ENCODE measurements at places on chromosomes 3 and 15.

DNA sequence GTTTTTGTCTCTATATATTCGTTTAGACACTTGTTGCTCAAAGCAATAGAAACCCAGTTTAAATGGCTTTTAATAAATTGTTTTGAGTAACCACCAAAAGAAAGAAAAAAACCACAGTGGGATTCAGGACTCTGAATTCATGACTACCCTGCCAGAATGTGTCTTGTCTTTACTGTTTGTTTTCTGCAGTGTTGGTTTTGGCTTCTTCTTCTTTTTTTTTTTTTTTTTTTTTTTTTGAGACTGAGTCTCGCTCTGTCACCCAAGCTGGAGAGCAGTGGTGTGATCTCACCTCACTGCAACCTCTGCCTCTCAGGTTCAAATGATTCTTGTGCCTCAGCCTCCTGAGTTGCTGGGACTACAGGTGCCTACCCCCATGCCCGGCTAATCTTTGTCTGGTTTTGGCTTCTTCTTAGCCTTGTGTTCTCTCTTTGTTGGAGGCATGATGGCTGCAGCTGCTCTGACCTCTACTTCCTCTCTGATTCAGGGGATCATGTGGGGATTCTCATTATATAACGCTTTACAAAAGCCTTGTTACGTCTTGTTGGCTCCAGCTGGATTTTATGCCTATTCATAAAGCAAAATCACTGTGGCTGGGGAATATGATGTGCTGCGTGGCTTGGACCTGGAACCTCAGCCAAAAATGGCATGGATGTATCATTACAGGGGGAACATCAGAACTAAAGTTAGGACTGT is 54.0 kb downstream of the PLS1 start:
- no peak for DNase-seq

DNA sequence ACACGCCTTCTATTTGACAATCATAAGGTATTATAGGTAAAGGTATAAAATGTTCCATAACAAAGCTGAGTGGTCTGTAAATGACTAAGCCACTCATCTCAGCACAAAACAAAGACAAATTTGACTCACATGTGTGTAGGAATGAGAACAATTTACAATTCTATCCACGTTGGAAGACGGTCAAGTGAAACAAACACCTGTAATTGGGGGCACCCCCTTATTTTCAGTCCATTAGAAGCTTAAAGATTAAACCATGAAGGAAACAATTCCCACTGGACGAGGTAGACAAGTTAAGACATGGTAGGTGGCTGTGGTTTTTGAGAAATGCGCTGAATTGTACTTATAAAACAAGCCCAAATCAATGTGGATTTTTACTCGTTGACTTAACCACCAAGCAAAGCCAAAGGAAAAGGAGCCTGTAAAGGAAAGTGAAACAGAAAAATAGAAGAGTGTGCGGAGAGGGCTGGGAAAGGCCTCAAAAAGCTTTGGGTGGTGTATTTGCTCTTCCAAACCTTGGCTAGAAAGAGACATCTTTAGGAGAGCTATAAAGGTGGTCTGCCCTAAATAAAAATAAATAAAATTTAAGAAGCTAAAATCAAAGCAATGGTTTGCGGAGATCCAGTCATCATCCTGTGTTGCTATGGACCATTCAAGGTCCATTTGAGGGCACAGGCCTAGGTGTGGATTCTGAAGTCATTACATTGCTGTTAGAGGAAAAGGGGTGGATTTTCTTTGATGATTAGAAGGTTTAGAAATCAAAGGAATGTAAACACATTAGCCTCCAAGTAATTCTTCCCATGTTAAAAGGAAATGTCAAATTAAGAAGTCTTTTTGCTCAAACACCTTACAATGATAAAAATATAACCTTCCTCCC is 135.0 kb downstream of the TFG start:
- DNase-seq, result no peak

DNA sequence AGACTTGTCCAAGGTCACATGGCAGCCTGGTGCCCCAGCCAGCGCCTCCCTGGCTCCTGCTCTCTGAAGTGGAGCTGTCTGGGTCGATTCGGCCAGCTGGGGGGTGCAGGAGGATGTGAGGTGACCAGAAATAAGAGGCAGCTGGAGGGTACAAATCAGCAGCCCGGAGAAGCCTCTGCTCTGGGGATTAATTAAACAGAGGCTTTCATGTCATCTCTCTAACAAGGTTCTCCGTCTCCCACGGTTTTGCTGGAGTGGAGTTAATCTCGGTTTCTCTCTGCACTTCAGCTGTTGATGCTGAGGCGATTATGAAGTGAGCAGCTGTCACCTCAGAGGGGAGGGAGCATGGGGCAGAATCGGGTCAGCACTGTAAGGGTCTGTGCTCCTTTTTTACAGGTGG is 236.8 kb downstream of the TLE3 start:
- no peak for DNase-seq

- no peak for DNase-seq
These were observed 227.8 kb downstream of the UBE2E2 start for GRCh38 chr3:23430781-23431398.

GRCh38 chr15:99536422-99537040 is 29.3 kb upstream of the MEF2A start:
- DNase-seq, result no peak

GRCh38 chr3:172511783-172512762 is 11.2 kb downstream of the TNFSF10 start:
- DNase-seq, result no peak

DNA sequence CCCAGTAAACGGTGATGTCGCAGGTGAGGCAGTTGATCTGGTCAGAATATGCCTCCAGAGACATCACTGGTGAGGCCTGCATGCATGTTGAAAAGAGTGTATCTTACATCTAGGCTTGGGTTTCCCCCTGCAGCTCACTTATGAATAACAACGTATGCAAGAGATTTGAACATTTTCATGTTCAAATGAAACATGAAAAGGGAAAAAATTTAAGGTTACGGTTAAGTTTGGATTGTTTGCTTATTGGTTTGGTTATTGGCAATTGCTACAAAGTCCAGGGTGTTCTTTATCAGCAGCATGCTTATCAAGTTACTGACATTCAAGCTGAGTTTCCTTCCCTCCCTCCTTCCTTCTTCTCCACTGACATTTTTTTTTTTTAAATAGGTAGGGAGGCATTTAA is 123.2 kb downstream of the IGF1R start:
- DNase-seq, result no peak

- DNase-seq, result no peak
These were observed 95.6 kb upstream of the TJP1 start for GRCh38 chr15:29917600-29918597.

GRCh38 chr15:81941479-81941878 is 104.3 kb downstream of the MEX3B start:
- no peak for DNase-seq

DNA sequence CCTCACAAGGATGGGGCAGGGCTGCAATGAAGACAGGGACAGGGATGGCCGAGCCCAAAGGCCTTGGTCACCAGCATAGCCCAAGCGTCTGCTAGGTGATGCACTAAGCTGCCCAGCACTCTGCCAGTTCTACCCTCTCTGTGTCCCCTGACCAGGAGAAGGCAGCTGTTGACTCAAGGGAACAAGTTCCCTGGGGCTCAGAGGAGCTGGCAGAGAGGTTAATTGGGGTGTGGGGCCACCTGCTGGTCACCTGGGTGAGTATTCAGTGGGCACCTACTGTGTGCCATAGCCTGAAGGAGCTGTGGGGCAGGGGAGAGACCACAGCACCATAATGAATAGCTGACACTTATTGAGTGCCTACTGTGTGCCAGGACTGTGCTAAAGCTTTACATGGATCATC is 22.0 kb upstream of the DOCK3 start:
- peak; percentile 22 for DNase-seq

DNA sequence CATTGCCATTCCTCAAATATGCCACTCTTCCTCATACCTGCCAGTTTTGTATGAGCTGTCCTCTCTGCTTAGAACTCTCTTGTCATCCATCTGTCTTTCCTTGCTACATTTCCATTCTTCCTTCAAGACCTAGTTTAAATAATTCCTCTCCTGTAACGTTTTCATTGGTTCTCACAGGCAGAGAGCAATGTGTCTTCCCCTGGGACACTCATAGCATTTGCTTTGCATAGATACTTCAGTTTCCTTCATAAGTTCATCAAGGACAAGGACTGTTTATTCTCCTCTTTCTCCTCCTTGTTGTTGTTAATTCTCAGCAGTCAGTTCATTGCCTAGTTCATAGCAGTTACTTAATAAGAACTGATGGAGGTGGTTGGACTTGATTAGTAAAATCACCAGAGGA is 10.5 kb downstream of the NR2C2 start:
- DNase-seq, result no peak

GRCh38 chr15:83094583-83094982 is 12.9 kb upstream of the TM6SF1 start:
- no peak for DNase-seq

GRCh38 chr3:180183346-180183745 is 146.6 kb upstream of the PEX5L start:
- DNase-seq, result no peak

- DNase-seq, result no peak
These were observed 74.6 kb upstream of the LEKR1 start for GRCh38 chr3:156751461-156752025.

DNA sequence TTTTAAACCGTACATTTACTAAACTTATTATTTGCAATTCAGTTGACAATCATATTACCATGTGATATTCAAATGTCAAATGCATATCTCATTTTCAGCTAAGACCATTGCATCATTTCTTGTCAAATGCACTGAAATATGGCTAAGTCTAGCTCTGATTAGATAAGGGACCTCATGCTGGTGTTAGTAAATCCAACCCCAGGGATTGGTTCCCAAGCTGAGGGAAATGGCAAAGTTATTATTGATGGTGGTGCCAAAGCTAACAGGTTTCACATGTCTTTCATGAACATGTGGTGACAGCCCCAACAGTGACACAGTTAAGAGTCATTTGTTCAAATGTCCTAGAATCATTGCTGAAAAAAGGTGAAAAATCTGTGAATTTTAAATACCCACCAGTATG is 641.1 kb downstream of the MECOM start:
- DNase-seq, result no peak

GRCh38 chr3:41033956-41034519 is 165.3 kb upstream of the CTNNB1 start:
- no peak for DNase-seq

- DNase-seq, result no peak
These were observed 14.3 kb downstream of the IGDCC4 start for GRCh38 chr15:65408324-65409035.

DNA sequence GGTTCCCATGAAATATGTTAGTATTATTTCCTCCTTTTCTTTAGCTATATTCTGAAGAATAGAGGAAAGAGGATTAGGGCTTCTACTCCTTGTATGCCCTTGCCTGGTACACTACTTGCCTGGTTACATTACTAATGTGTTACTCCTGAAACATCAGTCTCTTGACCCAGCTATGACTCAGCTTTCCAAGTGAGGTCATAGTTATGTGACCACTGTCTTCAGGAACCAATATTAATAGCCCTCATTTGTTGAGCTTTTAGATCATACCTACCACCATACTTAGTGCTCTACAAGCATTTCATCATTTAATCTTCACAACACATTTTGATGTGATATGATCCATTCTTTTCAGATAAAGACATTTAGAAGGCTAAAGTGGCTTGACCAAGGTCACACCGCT is 60.3 kb downstream of the CMSS1 start:
- DNase-seq, result no peak

GRCh38 chr3:134339913-134340312 is 34.3 kb downstream of the AMOTL2 start:
- no peak for DNase-seq

GRCh38 chr15:65058394-65059368 is 9.1 kb downstream of the RASL12 start:
- DNase-seq, result no peak

DNA sequence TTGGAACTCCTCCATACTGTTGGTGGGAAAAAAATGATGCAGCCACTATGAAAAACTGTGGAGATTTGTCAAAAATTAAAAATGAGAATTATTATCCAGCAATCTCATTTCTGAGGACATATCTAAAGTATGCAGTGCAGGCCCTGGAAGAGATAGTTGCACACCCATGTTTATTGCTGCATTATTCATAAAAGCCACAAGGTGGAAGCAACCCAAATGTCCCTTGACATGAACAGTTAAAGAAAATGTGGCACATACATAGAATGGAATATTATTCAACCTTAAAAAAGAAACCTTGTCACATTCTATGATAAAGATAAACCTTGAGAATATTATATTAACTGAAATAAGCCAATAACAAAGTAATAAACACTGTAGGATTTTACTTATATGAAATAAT is 80.9 kb upstream of the ARHGEF26 start:
- no peak for DNase-seq

- no peak for DNase-seq
These were observed 18.6 kb downstream of the CCR9 start for GRCh38 chr3:45904931-45905330.

GRCh38 chr3:11556851-11557644 is 86.7 kb downstream of the VGLL4 start:
- DNase-seq, result no peak

- DNase-seq, result no peak
These were observed 386.6 kb upstream of the WNT5A start for GRCh38 chr3:55873523-55874254.

DNA sequence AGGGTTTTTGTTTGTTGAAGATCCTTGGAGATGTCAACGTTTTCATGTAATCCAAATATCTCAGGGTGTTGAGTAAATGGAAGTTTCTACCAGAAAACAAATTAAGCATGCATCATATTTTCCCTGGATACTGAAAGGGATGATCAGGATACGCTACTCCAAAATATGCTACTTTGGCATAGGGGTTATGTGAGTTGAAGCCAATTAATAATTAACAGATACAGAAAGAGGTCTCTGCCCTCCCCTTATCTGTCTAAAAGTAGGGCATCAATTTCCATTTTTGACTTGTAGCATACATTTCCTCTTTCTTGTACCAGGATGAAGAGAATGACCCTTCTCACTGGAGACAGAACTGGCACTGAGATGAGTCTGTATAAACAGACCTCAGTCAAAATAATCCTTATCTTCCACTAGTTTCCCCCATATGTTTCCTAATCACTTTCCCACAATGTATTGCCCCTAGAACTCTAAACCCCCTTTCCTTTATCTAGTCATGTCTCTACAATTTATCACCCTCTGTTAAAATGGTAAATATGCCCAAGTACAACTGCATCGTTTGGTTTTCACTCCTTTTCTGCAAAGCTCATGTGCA is 17.4 kb upstream of the ASB14 start:
- no peak for DNase-seq

DNA sequence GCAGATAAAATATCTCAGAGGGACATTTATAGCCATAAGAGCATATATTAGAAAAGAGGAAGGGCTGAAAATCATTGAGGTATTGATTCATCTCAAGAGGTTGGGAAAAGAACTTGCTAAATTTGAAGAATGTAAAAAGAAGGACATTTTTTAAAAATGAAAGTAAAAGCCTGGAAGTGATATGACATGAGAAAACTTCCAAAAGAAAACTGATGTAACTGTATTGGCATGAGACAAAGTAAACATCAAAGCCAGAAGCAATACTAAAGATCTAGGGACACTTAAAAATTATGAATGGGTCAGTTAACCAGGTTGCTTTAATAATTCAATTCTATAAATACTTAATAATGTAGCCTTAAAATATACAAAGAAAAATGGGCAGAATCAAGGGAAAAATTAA is 31.9 kb downstream of the CEP63 start:
- DNase-seq, result no peak

Measured in activated CD8-positive, alpha-beta memory T cell treated with anti-CD3 and anti-CD28 coated beads for 1 hour (primary cell).